ENCODE measurements at places on chromosomes 6 and 20.

GRCh38 chr6:73477407-73477806 lies 15.9 kb downstream of the MTO1 start:
- no peak for DNase-seq

DNA sequence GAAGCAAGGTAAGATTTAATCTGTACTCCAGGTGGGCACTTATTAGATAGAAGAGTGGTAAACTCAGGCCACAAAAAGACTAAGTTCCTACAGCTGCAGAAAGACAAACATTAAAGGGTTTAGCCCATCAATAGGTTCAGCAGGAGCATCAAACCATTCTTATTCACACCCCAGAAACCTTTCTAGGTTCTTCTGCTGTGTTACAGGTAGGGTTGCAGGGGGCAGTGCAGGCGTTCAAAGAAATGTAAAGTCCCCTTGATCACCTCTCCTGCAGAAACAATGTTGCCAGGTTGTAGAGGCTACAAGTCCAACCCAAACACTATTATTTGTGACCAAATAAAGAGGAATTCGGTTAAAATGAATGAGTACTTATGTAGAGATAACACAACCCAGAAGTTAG lies 31.8 kb downstream of the PHACTR1 start:
- no peak for DNase-seq

DNA sequence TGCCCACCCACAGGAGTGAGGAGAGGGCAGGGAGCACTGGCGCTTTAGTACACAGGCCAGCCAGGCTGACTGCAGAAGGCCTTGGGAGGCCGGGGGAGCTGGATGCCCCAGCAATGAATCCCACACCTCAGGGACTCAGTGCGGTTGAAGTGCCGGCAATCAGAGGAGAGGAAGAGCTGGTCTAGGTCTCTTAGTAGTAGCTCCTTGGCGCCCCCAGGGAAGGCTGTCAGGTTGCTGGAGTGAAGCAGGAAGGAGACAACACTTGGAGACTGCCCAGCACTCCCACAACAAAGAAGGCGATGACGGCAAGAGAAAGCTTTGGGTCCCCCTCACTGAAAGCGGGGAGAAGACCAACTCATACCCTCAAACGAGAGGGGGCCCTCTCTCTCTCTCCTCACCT lies 8.3 kb upstream of the TNXB start:
- no peak for DNase-seq

GRCh38 chr6:137188855-137189254 lies 15.4 kb upstream of the IL22RA2 start:
- DNase-seq: no peak

GRCh38 chr6:132505158-132505557 lies 7.8 kb downstream of the STX7 start:
- no peak for DNase-seq

- no peak for DNase-seq
These were observed 11.7 kb downstream of the UST start for GRCh38 chr6:148758492-148758891.

GRCh38 chr6:32692019-32692418 lies 25.6 kb upstream of the HLA-DQB1 start:
- no peak for DNase-seq

GRCh38 chr20:62362991-62363919 lies 3.9 kb downstream of the LAMA5 start:
- DNase-seq: no peak

DNA sequence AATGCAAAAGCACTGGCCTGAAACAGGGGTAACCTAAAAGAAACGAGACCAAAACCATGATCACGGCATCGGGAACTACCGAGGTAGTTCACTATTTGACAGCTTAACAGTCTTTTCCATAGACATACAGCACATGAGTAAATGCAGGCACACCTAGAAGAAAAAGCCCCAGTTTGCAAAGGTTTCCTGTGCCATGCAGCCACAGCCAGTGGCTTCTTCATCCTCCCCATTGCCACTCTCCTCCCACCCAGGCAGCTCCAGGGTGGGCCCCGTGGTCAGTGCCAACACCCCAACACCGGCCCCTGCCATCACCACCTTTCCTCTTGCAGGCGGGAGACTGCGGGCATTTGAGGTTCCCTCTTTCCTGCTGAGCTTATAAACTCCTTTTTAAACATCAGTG lies 115.4 kb downstream of the SLC23A2 start:
- no peak for DNase-seq

- DNase-seq: no peak
These were observed 502 bp upstream of the HACE1 start for GRCh38 chr6:104860221-104860620.

DNA sequence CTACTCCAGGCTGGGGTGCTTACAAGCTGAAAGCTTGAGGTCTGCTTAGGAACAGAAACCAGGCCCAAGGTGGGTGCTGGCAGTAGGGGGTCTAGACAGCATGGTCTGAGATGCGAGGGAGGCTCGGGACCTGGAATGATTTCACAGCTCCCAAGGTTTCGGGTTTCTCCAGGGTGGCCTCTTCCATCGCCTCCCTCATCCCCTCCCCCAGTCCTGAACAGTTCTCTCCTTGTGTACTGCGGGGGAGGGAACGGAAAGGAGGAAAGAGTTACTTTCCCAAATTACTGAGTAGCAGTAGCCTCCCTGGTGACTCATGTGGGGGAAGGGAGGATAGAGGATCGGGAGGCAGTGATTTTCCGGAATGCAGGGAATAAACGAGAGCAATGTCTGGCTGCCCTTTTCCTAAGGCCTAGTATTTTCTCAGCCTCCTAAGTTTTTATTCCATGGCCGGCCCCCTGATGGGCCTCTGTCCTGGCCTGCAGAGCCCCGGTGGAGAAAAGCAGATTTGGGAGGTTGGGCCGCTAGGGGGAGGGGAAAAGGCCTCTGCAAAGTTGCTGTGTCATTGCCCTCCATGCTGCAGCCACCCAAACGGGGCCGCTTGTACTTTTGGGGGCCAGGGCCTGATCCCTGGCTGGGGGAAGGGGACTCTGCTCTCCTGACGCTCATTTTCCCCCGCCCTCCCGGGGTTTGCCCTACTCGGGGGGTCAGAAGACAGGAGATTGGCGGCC lies 1.5 kb downstream of the BRD2 start:
- no peak for DNase-seq

- DNase-seq: no peak
These were observed 132.6 kb upstream of the MTHFD1L start for GRCh38 chr6:150732765-150733539.

GRCh38 chr20:17725094-17725835 lies 25.5 kb downstream of the BANF2 start:
- DNase-seq: no peak

- no peak for DNase-seq
These were observed 88.1 kb downstream of the SNAP25 start for GRCh38 chr20:10306440-10307358.

- no peak for DNase-seq
These were observed 584 bp downstream of the MTCH1 start for GRCh38 chr6:36985417-36985807.

GRCh38 chr6:133341607-133342158 lies 100.5 kb downstream of the EYA4 start:
- DNase-seq: no peak

- DNase-seq: no peak
These were observed 15.8 kb downstream of the RNF8 start for GRCh38 chr6:37369321-37370201.

GRCh38 chr6:146336191-146336590 lies 207.4 kb upstream of the RAB32 start:
- DNase-seq: no peak
